Osteoblast (primary cell): ENCODE measurements at places on chromosomes 1 and 21. TPM values are rescaled to one million over a fixed set of nuclear protein-coding genes. Genes with fewer than 3 reads are reported as not detected.
A peak's percentile ranks its signal among the peaks of the same experiment; 100 is the strongest.

- DNase-seq: peak; percentile 100
Measured at GRCh38 chr1:2044510-2045319, 5.5 kb upstream of the PRKCZ start.

GRCh38 chr21:30426731-30427130, 1.0 kb upstream of the KRTAP13-3 start:
- no peak for DNase-seq

DNASE2B gene
- not detected in 2 replicates for total RNA-seq

PRDM16 gene
- total RNA-seq: 6.5 and 8.3 TPM in 2 replicates

IL12RB2 gene
- not detected in 2 replicates for total RNA-seq
